ENCODE measurements at places on chromosomes 1 and 21.
A peak's percentile ranks its signal among the peaks of the same experiment; 100 is the strongest.

DNA sequence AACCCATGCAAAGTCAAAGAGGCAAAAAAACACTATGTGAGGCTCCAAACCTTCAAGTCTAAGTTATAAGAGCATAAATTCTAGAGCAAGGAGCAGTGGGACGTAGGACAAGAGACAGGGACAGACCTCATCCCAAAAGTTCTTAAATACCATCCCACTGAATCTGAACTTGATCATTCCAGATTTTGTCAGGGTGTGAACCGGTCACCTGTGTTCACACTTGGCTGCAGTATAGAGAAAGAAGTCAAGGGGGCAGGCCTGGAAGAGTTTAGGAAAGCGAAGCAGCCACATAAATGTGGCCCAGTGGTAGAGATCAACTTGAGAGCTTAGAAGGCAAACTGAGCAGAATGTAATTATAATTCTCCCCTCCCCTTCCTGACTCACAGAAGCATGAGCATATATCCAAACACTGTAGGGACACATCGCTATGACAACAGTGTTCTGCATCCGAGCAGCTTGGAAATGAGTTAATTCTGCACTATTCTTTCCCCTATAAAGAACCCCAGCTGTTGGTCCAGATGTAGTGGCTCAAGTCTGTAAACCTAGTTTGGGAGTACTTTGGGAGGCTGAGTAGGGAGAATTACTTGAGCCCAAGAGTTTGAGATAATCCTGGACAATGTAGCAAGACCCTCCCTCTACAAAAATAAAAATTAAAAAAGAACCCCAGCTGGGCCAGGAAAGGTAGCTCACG is 2.7 kb downstream of the AKR7A2 start:
- no peak for DNase-seq

- DNase-seq, result peak; percentile 92
Measured at GRCh38 chr1:22557341-22557950, 5.8 kb upstream of the EPHA8 start.

DNA sequence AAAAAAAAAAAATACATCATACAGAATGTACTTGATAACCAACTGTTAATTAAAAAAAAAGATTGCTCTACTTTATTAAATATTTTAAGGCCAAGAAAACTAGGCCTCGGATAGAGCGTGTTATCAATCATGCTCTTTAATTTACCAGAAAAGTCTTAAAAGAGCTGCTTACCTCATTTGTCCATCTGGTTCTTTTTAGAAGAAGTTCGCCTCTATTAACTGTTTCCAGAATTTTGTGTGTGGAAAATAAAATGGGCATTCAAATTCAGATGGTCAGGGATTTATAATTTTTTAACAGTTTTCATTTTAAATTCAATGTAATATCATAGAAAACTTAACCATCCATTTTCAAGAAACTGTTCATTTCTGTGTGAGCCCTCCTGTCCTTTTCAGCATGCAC is 53.8 kb downstream of the KCNK1 start:
- no peak for DNase-seq

- DNase-seq, result no peak
Measured at GRCh38 chr1:22359427-22359826, 92.2 kb upstream of the ZBTB40 start.

DNA sequence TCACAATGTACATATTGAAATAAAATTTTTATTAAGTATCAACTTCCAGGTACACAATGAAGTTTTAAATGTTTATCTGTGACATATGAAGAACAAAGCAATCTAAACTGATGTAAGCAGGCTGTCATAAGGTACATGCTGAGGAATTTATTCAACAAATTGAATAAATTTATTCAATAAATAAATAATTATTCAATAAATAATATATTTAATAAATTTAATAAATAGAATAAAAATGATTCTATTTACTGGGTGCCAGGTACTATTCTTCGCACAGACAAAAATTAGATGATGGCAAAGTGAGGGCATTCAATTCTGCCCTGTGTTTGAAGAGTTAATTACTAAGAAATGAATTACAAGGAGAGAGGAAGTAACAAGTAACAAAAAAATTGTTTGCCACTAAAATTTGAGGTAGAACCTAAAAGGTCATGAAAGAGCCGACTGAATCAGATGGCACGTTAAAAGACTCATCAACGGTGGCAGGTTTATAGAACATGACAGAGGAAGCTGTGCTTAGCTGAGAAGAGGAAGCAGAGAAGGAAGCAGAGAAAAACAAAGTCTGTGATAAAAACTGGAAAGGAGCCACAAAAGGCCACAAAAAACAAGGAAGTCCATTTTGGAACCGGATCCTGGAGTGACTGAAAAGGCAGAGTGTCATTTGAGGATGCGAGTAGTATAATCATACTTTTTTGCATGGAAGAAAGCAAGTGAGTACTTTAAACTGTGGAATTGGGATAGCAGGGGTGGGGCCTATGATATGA is 2.2 kb upstream of the USP24 start:
- DNase-seq, result peak; percentile 12

DNA sequence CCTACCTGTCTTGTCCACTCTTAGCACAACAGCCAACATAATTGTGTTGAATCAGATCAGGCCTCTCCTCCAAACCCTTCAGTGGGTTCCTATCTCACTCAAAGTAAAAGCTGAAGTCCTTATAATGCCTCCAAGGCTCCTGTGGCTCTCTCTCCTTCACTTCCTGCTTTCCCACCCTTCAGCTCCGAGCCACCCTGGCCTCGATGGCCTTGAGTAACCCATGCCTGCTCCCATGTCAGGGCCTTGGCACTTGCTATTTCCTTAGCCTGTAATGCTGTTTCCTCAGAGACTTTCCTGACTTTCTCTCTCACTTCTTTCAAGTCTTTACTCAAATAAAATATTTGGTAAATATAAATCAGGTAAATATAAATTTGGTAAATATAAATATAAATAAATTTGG is 8.1 kb upstream of the PLEKHM2 start:
- DNase-seq, result no peak

DNA sequence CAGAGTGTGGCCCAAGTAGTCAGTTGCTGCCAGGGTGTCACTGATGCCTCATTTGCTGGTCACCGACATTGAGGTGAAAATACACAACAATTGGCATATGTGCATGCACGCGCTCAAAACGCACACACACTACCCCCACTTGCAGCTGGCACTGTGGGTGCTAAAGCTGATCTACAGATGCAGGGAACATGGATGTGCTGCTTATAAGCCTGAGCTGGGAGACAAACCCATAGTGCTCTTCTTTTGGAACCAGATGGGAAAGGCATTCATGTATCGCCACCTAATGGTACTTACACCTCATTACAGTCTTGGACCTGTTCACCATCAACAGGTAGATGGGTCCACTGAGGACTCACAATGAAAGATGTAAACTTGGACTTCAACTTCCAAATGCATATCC is 70.3 kb upstream of the CAMK1G start:
- DNase-seq, result peak; percentile 65

- DNase-seq, result no peak
Measured at GRCh38 chr1:35532497-35533223, 24.5 kb downstream of the KIAA0319L start.

GRCh38 chr1:17405898-17406759 is 33.3 kb downstream of the RCC2 start:
- peak; percentile 34 for DNase-seq

DNA sequence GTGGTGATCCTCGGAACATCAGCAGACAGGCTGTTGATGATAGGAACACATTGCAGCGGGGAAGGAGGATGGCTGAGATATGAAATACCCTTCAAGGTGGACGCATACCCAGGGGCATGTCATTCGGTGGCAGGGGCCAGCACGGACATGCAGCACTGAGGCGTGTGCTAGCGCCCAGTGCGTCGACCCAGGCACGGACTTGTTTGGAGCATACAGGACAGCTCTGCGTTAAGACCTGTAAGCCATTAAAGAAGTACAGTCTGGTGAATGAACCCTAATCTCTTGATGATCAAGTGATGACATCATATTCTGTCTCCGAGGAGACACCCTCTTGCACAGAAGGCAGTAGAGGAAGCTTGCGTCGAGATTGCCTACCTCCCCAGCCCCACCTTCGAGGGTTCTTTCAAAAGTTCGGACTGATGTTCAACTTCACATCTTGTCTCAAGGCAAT is 63.6 kb upstream of the KIF26B start:
- no peak for DNase-seq

DNA sequence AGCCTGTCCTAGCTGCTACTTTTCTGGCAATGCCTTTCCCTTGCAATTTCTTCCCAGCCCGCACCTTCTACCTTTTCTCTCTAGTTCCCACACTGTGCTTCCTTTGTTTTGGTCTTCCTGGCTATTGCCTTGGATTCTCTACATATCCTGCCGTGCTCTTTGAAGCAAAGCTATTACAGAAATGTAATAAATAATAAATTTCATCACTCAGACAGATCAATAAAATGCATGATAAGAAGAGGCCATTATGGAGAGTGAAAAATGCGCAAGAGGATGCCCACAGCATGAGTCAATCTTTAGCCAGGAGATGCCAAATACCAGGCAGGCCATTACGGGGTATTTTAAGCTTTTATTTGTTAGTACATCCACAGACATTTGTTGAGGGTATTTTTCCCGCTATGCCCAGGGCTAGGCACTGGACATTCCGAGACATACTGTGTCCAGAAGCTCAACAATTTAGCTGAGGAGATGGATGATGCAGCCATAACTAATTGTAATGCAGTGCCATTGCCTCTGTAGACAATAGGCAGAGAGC is 163.6 kb downstream of the ST6GALNAC3 start:
- no peak for DNase-seq

DNA sequence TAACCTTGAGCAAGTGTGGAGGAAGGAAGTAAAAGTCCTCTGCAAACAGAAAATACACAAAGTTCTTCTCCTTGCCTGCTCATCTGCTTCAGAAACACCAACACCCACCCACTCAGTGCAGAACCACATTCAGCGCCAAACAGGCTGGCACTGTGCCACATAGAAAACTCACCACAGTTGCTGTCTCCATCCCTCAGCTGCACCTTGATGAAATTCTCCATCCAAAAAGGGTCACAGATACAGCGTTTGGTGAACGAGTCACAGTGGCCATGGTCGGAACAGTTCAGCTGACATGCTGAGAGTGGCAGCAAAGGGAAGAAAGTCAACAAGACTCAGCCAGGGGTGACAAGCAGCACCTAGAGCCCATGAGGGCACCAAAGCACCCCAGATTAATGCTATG is 114.5 kb downstream of the KIAA0319L start:
- no peak for DNase-seq

DNA sequence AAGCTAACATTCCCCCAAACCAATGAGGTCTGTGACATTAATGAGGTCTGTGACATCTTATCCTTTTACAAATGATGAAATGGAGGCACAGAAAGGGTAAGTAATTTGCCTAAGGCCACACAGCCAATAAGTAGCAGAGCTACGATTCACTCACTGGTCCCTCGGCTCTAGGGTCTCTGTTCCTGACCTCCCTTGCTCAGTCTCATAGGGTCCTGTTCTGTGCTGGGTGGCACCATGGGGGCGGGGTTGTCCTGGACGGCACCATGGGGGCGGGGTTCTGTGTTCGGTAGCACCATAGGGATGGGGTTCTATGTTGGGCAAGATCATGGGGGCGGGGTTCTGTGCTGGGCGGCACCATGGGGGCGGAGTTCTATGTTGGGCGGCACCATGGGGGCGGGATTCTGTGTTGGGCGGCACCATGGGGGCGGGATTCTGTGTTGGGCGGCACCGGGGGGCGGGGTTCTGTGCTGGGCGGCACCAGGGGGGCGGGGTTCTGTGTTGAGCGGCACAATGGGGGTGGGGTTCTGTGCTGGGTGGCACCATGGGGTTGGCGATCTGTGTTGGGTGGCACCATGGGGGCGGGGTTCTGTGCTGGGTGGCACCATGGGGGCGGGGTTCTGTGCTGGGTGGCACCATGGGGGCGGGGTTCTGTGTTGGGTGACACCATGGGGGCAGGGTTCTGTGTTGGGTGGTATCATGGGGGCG is 55.6 kb downstream of the CLSTN1 start:
- no peak for DNase-seq

- no peak for DNase-seq
Measured at GRCh38 chr1:210505601-210506496, 177.1 kb downstream of the HHAT start.

DNA sequence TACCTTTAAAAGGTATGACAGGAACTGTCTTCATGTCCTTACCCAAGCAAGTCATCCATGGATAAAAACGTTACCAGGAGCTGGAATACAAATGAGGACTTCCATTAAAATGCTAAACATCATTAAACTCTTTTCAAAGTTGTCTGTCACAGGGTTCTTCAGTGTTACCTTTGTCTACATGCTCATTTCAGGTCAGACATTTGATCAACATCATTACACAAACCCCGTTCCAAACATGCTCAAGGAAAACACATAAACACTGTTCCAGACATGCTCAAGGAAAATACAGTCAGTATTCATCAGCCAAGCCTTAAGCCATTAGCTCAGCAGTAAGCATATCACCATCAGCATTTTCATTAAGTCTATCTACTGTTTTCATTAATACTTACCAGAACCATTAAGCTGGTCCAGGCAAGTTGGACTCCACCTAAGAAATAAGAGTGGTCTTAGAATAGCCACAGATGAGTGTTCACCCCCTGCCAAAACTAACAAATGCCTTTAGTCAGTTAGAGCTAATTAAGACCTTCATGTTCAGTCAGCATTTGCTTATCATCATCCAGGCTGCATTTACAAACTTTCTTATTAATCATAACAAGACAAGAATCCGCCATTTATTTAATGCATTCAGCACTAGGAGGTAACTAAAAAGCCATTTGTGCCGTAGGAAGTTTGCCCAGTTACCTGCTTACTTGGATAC is 2.2 kb downstream of the GAS5 start:
- DNase-seq, result no peak

DNA sequence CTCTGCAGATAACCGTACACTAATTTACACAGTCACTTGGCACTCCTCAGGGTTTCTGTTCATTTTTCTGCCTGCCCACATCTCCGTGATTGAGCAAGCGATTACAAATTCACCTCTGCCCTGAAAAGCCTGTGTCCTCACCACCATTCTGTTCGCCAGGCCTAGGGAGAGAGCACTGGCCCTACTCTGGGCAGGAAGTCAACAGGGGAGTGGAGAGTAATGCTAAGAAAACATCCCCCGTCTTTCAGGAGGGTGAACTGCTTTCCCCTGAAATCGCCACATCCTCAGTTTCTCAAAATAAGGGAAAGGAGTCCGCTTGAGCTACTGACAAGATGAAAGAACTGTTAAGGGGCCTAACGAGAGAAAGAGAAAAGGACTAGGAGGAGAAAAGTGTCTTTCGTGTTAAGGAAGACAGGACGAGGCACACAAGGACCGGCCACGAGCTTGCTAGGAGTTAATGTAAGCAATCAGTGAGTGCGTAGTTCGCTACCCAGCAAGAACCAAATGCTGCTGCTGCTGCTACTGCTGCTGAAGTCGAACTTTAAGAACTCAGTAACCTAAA is 632 bp downstream of the PEX19 start:
- DNase-seq, result peak; percentile 31

DNA sequence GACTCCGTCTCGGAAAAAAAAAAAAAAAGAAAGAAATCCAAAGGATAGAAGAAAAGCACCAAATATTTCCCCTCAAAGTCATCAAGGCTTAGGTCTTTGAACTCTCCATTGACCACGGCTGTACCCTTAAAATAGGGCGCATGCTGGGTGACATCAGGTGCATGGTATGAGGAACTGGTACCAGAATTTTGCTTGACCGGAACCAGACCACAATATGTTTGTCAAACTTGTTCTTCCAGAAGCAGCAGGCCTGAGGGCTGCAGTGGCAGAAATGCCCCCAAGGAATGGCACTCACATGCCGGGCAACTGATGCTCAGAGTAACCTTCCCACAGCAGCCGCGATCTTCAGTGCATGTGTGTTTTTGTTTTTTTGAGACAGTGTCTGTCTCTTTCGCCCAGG is 21.0 kb downstream of the RCC1 start:
- DNase-seq, result no peak

GRCh38 chr21:38439957-38440356 is 58.3 kb downstream of the ERG start:
- DNase-seq, result no peak

- DNase-seq, result no peak
Measured at GRCh38 chr1:231338270-231339128, at the start of gene SPRTN. TSS of gene SPRTN (plus strand) at chr1:231338293. CDS start at chr1:231338384, 91 bp downstream.

Data from NCI-H2081 (cell line).